ENCODE measurements at places on chromosomes 3 and 15.

DNA sequence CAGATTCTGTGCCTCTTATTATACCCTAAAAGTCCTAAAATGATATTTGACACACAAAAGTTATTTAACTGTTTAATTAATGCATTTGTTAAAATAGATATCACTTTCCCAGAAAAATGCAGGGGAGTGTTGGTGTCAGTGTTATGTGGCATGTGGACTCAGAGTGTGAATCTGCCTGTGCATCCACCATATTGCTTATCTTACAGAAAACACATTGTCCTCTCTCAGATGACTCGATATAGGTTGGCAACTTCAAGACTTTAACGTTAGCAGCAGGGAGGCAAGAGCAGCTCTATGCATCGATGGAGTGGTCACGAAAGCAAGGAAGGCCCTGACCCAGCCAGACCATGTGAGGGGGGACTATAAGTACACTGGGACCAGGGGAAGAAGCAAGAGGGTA lies 165.4 kb upstream of the DCBLD2 start:
- DNase-seq: no peak

DNA sequence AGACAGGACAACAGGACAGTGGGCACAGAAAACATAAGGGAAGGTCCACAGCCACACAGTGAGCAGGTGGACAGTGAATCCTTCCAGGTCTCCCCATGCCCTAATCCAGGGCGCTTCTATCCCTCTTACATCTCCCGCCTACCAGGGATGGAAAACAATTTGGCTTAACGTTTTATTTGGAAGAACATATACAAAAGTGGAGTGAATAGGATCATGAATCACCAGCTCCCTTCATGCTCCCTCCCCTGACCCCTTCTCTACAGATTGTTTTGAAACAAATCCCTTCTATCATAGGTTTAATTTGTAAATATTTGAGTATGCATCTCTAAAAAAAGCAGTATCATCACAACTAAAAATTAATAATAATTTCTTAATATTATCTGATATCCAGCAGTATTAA lies 52.5 kb downstream of the CLDN11 start:
- no peak for DNase-seq

- DNase-seq: peak; percentile 21
Measured at GRCh38 chr3:4734454-4734853, 241.3 kb downstream of the ITPR1 start.

DNA sequence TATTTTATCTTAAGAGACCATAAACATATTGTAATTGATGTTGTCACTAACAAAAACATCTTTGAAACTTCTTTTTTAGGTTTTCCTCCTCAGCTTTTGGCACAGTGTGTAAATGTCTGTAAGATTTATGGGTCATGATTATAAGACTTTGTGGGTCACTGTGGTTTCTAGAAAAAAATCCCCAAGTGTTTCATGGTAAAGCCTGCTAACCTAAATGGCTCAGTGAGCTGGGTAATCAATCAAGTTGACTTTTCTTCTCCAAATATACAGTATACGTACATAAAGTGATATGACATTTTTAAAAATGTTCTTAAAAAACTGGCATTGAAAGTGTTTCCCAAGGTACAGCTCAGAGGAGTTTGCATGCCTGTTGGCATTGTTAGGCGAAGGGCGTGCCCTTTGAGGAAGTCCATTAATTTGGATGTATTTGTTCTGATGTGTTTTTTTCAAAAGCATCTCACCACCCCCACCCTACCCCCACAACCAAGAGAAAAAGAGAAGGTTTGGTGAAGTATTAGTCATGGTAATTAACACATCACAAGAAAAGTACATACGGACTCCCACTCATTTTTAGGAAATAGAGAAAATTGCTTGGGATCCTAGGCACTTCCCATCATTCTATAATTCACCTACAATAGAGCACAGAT lies 385.4 kb upstream of the LRRC3B start:
- no peak for DNase-seq

DNA sequence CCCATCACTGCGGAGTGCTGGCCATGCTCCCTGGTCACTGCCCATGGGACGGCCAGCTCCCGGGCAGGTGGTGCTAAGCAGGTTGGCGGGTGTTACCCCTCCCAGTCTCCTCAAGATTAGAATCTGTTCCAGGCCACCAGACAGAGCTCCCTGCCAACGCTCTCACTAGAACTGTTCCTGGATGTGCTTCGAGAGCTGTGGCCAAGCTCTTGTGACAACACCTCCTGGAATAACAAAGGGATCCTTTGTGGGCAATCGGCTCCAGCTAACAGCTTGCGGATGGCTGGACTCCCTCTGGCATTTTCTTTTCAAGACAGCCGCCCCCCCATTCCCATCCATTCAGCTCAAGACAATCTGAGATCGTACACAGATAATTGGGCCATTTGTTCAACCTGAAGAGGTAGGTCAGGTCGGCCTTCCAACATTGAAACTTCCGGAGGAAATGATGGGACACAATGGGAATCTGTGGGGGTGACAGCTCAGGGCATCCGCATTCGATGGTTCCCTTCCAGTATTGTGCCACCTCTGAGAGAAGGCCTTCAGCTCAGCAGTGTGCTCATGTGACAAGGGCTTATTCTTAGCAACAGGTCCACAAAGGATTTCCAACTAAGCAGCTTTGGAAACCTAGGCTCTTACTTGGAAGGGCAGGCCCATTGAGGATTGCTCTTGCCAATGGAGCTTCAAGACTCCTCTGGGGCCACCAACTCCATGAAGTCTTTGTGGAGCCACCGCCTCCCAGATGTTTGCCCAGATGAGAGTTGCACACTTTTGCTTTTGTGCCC lies 11.6 kb upstream of the EPHB3 start:
- DNase-seq: no peak

- no peak for DNase-seq
Measured at GRCh38 chr15:89756897-89757296, 5.8 kb upstream of the MESP1 start.

DNA sequence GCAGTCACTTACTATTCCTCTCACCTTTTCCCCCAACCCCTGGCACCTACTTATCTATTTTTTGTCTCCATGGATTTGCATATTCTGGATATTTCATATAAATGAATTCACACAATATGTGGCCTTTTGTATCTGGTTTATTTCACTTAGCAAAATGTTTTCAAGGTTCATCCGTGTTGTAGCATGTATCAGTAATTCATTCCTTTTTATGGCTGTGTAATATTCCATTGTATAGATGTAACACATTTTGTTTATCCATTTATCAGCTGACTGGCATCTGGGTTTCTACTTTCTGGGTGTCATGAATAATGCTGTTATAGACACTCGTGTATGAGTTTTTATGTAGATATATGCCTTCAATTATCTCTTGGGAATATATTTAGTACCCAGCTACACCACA lies 5.8 kb downstream of the MNS1 start:
- no peak for DNase-seq

- no peak for DNase-seq
Measured at GRCh38 chr3:96478496-96478895, 335.9 kb upstream of the EPHA6 start.

GRCh38 chr3:33799202-33799551 lies 747 bp downstream of the PDCD6IP start:
- DNase-seq: no peak

GRCh38 chr3:70020906-70021660 lies 21.6 kb downstream of the SAMMSON start:
- DNase-seq: no peak

DNA sequence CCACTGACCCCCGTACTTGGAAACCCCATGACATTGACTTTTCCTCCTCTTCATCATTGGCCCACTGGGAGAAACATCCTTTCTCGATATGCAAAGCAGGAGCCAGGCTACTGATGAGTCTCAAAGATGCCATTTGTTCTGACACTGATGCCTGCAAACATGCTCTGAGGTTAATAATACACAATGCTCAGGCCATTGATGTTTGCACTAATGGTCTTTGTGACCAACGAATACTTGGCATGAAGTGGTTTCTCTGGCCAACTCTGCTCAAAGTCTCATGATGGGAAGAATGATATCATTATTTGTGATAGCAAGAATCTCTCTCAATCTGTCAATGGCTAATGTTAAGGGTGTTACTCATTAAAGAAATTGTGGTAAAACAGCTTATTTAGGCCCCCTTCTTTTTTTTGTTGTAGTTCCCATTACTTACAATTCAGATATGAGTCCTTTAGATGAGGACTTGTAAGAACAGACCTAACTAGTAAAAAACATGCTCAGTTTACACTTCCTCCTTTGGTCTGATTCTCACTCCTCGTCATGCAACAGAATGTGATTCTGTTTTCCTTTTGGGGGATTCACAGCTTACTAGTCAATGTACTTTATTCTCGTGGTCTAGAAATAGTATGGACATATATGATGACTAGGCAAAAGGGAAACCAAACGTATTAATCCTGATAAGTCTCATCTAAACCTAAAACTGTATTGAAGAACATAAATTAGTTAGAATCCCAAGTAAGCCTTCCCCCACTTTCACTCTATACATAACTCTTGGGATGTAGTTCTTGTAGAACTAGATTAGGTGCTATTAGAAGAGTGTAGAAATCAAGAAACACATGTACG lies 488.8 kb upstream of the DPPA4 start:
- DNase-seq: no peak

DNA sequence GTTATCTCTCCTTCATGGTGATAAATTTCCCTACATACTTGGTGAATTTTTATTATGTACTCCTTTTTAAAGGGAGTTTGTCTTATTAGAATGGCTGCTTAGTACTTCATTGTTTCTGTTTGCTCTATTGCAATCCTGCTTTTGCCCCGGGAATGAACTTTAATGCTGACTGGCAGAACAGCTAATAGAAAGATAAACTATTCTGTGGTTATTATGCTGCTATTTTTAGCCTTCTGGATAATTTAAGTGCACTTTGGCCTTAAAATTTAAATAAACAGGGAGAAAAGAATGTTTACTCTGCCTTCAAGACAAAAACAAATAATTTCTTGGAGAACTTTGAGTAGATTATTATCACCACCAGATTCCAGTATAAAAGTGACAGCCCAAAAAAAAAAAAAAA lies 413.8 kb upstream of the CCDC54 start:
- no peak for DNase-seq

GRCh38 chr15:68590721-68591389 lies 12.1 kb downstream of the CORO2B start:
- DNase-seq: no peak

GRCh38 chr3:158573714-158574113 lies 2.7 kb downstream of the MLF1 start:
- DNase-seq: no peak

DNA sequence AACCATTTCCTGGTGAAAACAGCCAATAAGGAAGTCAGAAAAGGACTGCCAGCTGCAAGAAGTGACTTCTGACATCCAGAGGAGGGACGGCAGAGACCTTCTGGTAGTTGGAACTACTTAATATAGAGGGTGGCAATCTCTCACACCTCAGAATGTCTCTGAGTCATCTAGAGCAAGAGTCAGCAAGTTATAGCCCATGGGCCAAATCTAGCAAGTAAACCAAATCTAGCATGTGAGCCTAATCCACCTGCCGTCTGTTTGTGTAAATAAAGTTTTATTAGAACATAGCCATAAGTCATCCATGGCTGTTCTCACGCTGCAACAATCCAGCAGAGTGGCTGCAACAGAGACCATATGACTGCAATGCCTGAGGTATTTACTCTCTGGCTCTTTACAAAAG lies 160.5 kb upstream of the NR2E3 start:
- no peak for DNase-seq

DNA sequence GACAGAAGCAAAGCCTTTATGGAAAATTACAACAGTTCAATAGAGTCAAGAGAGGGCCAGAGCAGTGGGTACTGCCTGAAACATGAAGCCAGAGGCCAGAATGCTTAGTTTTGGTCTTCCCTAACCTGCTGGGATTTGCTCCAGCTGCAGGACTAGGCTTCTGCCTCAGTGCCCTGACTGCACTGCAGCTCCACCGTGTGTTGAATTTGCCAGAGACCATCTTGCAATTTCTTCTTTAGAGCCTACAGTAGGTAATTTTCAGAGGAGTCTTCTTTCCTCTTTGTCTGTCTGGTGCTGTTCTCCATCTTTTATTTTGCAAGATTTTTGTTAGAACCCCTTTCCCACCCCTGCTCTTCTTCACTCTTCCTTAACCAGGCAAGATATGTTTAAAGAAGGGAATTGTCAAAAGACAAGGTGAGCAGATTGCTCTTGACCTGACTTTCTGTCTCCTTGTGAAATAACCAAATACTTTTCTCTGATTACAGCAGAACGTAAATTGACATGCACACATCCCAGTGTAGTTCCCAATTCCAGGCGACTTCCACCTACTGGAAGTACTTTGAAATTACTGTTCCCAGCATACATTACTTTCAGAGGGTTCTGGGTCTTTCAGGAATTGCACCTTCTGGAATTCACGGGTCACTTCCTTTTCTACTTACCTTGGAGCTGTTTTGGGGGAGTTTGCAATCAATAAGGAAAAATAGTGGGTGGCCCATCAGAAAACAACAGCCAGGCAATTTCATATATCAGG lies 161.2 kb downstream of the MINAR1 start:
- DNase-seq: no peak
